ENCODE measurements at places on chromosomes 2 and 18. TPM values are rescaled to one million over a fixed set of nuclear protein-coding genes. Genes with fewer than 3 reads are reported as not detected.

GRCh38 chr2:31070339-31071125, 67.7 kb downstream of the GALNT14 start:
- no peak for DNase-seq

GRCh38 chr2:160334028-160334741, 134.1 kb upstream of the ITGB6 start:
- DNase-seq = no peak

DNA sequence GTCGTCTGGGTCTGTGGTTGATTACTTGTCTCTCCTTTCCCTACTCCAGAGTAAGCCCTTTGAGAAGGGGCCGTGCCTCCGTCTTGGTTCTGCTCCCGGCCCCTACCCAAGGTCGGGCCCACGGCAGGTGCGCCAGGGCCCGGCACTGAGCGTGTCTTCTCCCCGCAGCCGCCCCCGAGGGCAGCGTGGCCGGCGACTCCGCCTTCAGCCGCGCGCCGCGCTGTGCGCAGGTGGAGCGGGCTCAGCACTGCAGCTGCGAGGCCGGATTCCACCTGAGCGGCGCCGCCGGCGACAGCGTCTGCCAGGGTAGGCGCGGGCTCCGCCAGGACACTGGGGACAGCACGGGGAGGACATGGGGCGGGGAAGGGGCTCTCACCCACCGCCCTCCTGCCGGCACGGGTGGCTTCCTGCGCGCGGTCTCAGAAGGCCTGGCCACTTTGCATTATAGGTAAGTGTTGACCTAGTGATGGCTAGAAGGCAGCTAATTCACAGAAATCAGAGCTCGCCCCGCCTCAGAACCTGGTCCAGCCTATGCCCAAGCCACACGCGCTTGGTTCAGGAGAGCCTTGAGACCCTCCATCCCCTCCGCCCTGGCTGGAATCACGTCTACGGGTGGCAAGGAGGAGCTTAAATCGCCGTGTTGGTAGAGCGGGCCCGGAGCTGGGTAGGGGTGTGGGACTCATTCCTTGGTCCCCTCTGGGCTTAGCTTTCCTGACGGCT, 43.5 kb downstream of the FBLN7 start:
- no peak for DNase-seq

- DNase-seq = peak; percentile 91
Measured at GRCh38 chr2:25362049-25362433, 20.3 kb upstream of the DNMT3A start.

- no peak for DNase-seq
Measured at GRCh38 chr2:235098736-235099494, 147.1 kb downstream of the SH3BP4 start.

DNA sequence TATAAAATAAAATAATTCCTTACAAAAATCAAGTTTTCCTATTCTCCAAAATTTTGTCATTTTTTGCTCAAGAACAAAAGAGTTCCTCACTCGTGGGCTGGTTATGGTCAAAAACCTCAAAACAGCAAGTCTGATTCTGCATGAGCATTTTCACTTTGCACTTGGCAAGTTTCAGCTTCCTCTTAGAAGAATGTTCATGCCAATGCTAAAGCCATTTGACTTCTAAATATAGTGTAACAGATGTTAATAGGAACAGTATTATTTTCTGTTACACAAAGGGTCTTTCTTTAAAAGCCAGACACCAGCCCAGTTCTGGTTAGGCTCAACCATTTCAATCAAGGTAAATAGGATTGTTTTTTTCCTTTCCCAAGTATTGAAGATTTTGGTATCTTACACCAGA, 261.3 kb upstream of the CCDC68 start:
- no peak for DNase-seq

GRCh38 chr18:61955644-61956043, 62.8 kb upstream of the RNF152 start:
- DNase-seq = no peak

DNA sequence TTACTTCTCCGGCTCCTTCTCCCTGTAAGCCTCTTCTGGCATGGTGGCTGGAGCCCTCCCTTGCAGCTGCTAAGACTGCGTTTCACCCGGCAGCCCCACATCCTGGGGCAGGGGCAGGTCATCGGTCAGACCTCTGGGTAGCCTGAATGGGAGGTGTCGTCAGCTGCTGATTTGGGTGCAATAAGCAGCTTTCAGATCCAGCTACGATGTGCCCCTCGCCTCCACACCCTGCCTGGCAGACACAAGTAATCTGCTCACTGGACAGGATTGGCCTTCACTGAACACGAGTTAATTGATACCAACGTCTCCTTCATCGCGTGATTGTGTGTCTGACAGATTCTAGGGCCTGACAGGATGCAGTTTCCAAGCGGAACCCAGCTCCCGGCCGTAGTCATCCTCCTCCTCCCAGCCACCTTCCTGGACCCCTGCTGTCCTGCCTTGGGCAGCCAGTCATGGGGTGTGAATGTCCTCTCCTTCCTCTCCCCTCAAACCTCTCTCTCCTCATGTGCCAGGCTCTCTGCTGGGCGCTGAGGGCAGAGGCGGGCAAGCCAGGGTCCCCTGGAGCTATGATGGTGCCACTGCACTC, 18.9 kb upstream of the PDIA6 start:
- no peak for DNase-seq

Gene CYTIP
- total RNA-seq = 5.1 TPM

- DNase-seq = no peak
Measured at GRCh38 chr2:174728096-174728495, 36.2 kb downstream of the CHRNA1 start.

Measured in left cardiac atrium (tissue), 4 donors.